Osteoblast (primary cell): ENCODE measurements at places on chromosomes 13 and 19. TPM values are rescaled to one million over a fixed set of nuclear protein-coding genes. Genes with fewer than 3 reads are reported as not detected.

Gene PRSS57
- total RNA-seq: not detected in 2 replicates

Gene COL4A2
- total RNA-seq: 267 and 291 TPM in 2 replicates

Gene CYP2A6
- not detected in 2 replicates for total RNA-seq

Gene ZBTB45
- 6.9 and 8.5 TPM in 2 replicates for total RNA-seq

Gene CLC
- total RNA-seq: not detected in 2 replicates

Gene LAIR1
- total RNA-seq: 0.29 and 0.36 TPM in 2 replicates

Gene MEDAG
- total RNA-seq: 46.7 and 96.1 TPM in 2 replicates

Gene ZNF284
- total RNA-seq: 3.8 and 4.3 TPM in 2 replicates

Gene ZNF792
- 6.2 TPM in 2 replicates for total RNA-seq

Gene SNRPA
- 20.6 and 32.1 TPM in 2 replicates for total RNA-seq

Gene PLEKHA4
- total RNA-seq: 21.4 and 28.6 TPM in 2 replicates

Gene LILRB2
- total RNA-seq: not detected in 2 replicates

Gene KLK12
- not detected in 2 replicates for total RNA-seq

Gene PSG2
- 0.29 TPM in 1 of 2 replicates, not detected in the other for total RNA-seq

Gene SIGLEC12
- under 0.01 TPM in 1 of 2 replicates, not detected in the other for total RNA-seq

Gene PSPN
- 1.1 and 1.2 TPM in 2 replicates for total RNA-seq

Gene NLRP4
- not detected in 2 replicates for total RNA-seq

Gene PGLYRP2
- total RNA-seq: not detected in 2 replicates

Gene C13orf46
- total RNA-seq: 0.36 and 0.59 TPM in 2 replicates

Gene RB1
- total RNA-seq: 29.8 and 33.3 TPM in 2 replicates

Gene TNFSF11
- total RNA-seq: 0.72 and 0.88 TPM in 2 replicates

Gene SHISA7
- total RNA-seq: not detected in 2 replicates

Gene IFT88
- 20.3 and 20.9 TPM in 2 replicates for total RNA-seq

Gene ZNF534
- total RNA-seq: not detected in 2 replicates

Gene SPACA4
- total RNA-seq: not detected in 2 replicates

Gene ARL11
- not detected in 2 replicates for total RNA-seq

Gene SLC17A7
- under 0.01 TPM in 2 replicates for total RNA-seq

Gene TJP3
- total RNA-seq: not detected in 2 replicates

Gene CEACAM3
- total RNA-seq: not detected in 2 replicates

Gene LINGO3
- total RNA-seq: not detected in 2 replicates

Gene CATSPERD
- under 0.01 TPM in 2 replicates for total RNA-seq

Gene HSH2D
- 0.36 TPM in 1 of 2 replicates, not detected in the other for total RNA-seq

Gene SOX21
- total RNA-seq: not detected in 2 replicates

Gene MCEMP1
- not detected in 2 replicates for total RNA-seq

Gene RNF225
- not detected in 2 replicates for total RNA-seq

Gene C19orf67
- not detected in 2 replicates for total RNA-seq

Gene CD177
- total RNA-seq: under 0.01 TPM in 1 of 2 replicates, not detected in the other
